ENCODE measurements at places on chromosomes 7 and 10.

- no peak for DNase-seq
These were observed 35.0 kb downstream of the ARMH3 start for GRCh38 chr10:102020938-102021337.

DNA sequence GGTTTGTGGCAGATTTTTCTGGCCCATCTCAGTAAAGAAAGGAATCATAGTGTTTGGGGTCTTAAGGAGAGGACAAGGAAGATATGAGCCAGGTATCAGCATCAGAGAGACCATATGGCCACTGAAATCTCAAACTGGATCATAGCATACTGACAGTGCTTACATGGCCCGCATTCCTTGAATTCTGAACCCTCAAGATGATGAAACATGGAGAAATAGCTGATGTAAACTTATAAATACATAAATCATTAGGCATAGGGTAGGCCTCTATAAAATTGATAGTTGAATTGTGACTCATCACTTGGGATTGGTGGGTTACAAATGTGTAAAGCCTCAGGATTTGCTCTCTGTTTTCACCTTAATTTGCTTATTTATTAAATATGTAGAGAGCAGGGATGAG is 688.5 kb downstream of the CNTNAP2 start:
- no peak for DNase-seq

GRCh38 chr7:55056577-55057480 is 38.0 kb downstream of the EGFR start:
- no peak for DNase-seq

GRCh38 chr10:17208476-17208875 is 7.0 kb upstream of the TRDMT1 start:
- DNase-seq = no peak

DNA sequence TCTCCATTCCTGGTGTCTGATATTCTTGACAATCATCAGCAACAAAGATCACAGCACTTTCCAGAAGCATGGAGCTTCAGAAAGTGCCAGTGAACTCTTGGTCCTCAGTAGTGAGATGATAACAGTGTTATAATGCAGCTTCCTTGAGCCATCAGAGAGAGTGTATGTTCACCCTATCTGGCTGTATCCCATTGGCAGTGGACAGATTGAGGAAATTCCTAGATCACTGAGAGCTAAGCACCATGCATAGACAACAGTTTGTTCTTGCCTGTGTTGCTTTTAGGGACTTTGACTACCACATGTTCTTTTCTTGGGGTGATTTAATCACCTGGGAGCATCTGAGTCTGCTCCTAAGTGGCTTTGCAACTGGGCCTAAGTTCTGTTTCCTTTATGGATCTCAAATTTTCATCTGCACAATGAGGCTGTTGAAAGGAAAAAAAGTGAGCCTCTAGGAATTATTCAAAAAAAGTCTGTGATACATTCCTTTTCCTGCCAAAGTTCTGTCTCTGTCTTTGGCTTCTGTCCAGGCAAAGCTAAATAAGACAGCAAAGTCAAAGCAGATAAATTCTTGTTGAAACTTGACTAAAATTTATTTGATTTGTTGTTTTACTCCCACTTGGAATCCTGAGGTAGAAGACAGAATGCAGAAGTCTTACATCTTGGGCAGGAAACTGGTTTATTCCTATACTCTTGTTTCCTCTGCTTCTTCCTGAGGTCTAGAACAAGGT is 14.5 kb upstream of the ZNF282 start:
- DNase-seq = no peak

DNA sequence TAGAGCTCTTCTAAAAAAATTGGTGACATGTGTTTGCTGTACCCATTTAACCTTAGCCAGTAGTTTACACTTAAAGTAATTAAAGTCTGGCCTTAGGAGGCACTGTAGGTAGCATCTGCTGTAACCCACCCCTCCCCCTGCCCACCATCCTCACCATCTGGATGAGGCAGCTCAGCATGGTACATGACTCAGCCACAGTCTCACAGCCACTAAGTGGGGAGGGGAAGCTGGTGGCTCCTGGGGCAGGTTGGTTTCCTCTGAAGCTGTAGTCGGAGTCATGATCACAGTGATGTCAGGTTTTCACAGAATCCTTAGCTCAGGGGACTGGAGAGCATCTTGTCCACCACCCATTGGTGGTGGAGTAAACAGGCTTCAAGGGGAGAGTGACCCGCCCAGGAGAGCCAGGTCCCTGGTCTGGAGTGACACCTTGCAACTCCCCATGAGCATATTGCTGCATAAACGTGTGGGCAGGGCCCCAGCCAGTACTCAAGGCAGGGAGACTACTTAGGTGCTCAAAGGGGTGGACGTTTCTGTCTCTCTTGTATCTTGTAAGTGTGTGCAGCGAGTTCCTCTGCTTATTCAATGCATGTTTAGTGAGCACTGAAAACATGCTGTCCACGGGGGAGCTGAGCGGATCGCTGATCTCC is 125.9 kb downstream of the GRK5 start:
- DNase-seq = peak; percentile 59

DNA sequence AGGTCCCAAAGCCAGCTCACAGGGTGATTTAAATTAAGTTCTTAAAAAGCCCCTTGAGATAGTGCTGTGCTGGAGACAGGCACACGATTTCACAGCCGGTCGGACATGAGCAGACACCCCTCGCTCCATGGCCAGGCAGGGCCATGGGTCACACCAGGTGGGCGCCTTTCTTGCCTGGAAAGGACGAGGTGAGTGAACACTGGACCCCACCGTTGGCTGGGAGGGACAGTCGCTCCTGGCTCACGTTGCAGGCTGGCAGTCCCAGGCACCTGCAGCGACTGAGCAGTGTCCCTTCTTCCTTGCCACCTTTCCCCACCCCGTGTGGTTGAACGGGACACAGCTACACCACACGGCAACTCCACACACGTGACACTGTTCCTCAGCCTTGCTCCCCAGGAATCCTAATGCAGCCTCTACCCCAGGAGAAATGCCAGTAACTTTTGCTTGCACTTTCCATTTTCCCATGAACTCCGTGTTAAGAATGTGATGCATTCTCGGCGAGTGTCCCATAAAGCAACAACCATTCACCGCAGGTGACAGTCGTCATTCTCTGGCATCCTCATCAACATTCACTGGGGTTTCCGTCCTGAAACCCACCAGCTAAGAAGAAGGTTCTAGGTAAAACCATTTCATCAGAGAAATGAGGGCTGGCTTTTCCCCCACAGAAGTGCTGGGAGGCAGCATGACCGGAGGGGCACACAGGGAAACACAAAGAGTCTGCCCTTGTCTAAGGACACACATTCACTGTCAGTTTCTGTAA is 217.4 kb downstream of the ZMYND11 start:
- DNase-seq = no peak

DNA sequence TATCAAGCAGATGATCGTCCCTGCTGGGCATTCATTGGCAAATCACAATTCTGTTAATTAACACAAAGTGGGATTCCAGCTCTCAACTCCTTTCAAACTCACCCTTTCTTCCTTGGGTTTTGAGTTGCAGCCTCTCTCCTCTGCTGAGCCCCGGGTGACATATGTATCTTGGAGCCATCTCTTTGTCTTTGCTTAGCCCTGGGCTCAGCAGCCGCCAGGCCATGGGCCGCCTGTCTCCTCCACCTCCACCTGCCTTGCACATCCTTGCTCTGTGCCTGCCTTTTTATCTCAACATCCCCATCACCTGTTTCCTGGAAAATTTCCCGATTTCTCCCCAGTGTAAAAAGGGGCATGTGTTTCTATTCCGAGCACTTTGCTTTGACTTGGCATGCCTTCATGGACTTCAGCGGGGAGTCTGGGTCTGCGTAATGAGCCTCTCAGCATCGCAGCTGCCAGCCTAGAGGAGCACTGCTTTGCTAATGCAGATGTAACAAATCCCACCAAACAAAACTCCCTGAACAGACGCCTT is 141.3 kb upstream of the AGK start:
- DNase-seq = no peak

DNA sequence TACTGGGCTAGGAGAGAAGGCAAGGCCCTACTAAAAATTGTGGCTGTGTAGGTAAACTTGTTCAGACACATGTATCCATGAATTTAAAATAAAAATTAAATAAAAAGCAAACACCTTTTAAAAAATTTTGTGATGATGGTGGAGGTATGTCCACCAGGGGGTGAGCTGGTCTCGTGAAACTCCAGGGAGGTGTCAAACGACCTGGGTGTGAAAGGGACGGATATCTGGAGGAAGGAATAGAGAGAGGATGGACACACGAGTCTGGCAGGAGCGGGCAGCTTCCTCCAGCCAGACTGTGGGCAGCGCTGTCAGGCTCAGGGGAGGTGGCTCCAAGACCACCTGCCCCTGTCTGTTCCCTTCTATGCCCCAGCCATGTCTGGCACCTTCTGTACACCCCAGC is 34.8 kb upstream of the DMBT1 start:
- DNase-seq = no peak

DNA sequence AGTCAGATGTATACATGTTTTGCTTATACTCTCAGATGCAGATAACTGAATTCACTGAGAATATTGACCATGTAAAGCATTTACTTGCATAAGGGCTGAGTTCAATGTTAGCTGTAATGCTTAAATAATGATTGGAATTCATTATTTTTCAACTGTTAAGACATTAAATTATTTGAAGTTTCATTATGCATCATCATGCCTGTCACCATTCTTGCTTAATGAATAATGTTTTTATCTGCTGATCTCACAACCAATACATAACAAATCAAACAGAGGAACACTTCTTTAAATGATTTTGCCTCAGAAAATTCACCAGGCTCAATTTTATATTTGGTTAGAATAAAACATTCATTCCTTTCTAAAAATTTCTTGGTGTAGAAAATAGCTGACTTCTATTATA is 233.4 kb downstream of the GPR37 start:
- no peak for DNase-seq

DNA sequence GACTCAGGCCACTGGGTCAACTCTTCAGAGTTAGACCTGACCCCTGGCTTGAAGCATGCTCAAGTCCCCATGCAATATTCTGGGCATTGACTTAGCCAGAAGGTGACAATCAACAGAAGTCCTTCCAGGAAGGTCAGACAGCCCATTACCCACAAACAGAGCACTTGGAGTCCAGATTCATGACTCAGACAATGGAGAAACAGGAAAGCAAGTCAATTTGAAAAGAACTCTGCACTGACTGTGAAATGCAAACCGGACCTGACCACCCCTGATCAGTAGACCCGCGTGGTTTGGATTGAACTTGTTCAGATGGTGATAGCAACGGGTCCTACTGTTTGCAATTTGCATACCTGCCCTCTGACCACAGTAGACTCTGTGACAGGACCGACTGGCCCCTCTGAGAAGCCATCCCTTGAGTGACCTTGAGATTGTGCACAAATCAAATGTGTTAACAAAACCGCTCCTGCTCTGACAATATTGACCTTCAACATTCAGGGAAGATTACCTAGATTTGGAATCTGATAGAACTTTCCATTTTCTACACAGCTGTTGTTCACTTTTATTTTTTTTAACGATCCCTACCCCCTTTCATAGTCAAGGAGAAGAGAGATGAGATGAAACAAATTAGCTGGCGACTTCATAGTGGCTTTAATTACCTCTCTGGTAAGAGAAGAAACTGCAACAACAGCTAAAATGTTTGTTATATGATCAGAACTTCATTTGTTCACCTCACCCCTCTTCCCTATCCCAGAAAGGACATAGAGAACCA is 138.7 kb downstream of the NRP1 start:
- DNase-seq = no peak

DNA sequence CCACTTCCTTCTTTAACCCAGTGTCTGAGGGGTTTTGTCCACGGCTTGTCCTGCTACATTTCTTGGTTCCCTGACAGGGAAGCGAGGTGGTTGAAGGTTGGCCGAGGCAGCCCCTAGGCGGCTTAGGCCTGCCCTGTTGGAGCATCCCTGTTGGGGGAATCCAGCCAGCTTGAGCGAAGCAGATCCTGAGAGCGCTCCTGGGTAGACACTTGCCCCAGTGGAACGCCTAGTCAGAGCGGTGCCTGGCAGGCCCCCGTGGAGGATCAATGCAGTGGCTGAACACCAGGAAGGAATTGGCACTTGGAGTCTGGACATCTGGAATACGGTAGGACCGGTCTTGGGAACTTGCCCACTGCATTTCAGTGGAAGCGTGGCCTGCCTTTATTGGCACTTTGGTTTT is 32.7 kb upstream of the NRF1 start:
- no peak for DNase-seq

- no peak for DNase-seq
These were observed 69.7 kb downstream of the MGAM2 start for GRCh38 chr7:142181211-142181610.

DNA sequence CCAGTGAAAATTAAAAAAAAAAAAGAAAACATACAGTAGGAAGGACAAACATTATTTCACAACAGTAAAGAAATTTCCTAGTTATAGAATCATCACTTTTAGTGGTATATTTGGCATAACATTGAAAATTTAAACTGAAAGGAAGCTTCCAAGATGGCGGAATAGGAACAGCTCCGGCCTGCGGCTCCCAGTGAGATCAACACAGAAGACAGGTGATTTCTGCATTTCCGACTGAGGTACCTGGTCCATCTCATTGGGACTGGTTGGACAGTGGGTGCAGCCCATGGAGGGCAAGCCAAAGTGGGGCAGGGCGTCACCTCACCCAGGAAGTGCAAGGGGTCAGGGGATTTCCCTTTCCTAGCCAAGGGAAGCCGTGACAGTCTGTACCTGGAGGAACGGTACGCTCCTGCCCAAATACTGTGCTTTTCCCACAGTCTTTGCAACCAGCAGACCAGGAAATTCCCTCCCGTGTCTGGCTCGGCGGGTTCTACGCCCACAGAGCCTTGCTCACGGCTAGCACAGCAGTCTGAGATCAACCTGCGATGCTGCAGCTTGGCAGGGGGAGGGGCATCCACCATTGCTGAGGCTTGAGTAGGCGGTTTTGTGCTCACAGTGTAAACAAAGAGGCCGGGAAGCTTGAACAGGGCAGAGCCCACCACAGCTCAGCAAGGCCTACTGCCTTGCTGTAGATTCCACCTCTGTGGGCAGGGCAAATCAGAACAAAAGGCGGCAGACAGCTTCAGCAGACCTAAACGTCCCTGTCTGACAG is 19.4 kb downstream of the PON3 start:
- no peak for DNase-seq

Data from stimulated activated CD4-positive, alpha-beta T cell treated with anti-CD3 and anti-CD28 coated beads, Interleukin-4, amount 100 ng/mL, for 1 hour (primary cell).